Hematopoietic multipotent progenitor cell treated with erythropoietin and hydrocortisone succinate and interleukin-3 and kit ligand, for 15 days (in vitro differentiated cells): ENCODE measurements at places on chromosomes 7 and 10.

DNA sequence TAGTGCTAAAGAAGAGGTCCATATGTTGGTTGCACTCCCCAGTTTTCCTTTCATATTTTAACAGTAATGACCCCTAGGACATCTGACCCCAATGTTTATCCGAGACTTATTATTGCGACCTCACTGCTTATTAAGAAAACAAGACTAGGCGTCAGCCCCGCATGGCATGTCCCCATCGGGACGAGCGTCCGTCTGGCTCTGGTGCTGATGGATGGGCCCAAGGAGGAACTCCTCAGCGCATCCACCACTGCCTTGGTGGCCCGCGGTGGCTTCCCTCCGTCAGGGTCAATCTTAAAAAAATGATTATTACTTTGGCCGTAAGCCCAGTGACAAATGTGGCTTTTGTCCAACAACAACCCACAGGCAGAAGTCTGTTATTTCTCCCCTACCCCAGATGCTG, 40.1 kb upstream of the CXCL12 start:
- DNase-seq = no peak

- DNase-seq = no peak
These were observed 16.1 kb downstream of the DYDC2 start for GRCh38 chr10:80372675-80373074.

GRCh38 chr7:147023440-147023839, 906.8 kb downstream of the CNTNAP2 start:
- no peak for DNase-seq

GRCh38 chr10:22597138-22597537, 117.2 kb downstream of the PIP4K2A start:
- no peak for DNase-seq

DNA sequence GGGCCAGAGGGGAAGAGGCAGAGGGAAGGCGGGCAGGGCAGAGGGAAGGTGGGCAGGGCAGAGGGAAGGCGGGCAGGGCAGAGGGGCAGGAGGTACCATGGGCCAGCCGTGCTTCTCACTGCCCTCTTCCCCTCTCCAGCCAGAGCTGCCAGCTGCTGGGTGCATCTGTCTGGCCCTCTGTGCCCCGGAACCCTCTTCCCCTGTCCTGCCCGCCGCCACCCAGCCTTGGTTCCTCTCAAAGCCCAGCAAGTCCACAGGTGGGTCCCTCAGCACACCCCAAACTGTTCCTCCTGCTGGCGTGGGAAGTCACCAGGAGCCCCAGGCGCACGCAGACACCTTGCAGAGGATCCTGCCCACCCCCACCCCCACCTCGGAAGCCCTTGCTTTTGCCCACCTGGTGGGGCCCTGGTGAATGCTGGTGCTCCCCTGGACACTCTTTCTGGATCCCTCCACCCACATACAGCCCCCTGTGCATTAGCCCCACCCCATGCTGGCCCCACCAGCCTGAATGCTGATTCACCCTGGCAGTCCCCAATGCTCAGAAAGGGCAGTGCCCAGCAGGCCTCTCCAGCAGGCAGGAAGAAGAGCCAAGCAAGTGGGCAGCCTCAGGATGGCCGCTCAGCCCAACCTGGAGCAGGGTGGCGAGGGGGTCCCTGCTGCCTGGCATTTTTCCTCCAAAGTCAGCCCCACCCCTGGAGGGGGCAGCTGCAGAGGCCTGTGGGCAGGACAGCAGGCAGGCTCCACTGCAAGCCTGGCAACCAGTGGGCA, 1.9 kb upstream of the PWWP2B start:
- no peak for DNase-seq

GRCh38 chr7:12864470-12865046, 177.1 kb downstream of the ARL4A start:
- DNase-seq = no peak

DNA sequence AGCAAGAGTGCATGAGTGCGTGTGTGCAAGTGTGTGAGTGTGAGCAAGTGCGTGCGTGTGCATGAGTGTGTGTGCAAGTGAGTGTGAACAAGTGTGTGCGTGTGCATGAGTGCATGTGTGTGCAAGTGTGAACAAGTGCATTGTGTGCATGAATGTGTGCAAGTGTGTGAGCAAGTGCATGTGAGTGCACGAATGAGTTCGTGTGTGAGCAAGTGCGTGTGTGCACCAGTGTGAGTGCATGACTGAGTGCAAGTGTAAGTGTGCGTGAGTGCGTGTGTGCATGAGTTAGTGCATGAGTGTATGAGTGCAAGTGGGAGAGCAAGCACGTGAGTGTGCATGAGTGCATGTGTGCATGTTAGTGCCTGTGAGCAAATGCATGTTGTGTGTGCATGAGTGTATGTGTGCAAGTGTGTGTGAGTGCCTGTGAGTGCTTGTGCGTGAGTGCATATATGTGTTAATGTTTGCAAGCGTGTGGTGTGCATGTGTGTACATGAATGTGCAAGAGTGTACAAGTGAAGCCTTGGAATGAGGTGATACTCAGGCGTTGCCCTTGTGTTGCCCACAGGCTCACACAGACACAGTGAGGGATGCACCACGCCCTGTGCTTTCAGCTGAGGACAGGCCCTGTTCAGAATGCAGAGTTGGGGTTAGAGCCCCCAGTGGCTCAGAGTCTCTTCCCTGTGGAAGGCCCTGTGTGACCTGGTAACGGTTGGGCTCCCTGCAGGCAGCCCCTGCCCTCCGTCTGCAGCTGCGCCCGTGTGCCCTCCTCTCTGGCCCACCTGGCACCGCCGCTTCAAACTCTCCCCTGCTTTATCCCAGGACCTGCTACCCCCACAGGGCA, 97.1 kb downstream of the NKX6-2 start:
- no peak for DNase-seq

GRCh38 chr7:146090023-146090645, 26.5 kb upstream of the CNTNAP2 start:
- DNase-seq = no peak

GRCh38 chr7:114070246-114070645, 151.4 kb upstream of the PPP1R3A start:
- no peak for DNase-seq

GRCh38 chr7:97693586-97693985, 38.3 kb upstream of the TAC1 start:
- no peak for DNase-seq

- DNase-seq = no peak
These were observed 117.9 kb downstream of the NPY start for GRCh38 chr7:24401628-24402593.

DNA sequence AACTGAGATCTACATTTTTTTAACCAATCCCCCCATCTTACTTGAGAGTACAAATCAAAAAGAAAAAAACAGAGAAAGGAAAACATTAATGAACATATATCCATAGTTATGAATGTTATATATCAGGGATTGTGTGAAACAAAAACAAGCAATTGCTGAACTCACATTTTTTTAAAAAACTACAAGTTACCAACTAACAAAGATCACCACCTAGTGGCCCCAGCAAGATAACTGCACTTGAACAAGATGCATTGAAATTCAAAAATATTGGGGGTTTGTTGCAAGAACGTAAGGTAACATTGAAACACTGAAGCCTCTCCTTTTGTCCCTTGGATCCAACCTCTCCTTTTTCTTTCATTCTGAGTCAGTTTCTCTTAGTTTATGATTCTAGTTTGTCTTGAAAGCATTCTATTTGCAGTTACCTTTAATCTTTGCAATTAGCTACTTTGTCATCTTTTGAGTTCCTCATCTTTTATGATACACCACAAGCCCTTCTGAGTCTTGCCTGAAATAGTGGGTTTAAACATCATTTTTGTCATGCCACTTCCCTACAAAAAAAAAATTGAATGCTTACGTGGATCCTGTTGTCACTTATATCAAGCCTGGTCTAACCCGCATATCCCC, 87.3 kb upstream of the TES start:
- DNase-seq = no peak

DNA sequence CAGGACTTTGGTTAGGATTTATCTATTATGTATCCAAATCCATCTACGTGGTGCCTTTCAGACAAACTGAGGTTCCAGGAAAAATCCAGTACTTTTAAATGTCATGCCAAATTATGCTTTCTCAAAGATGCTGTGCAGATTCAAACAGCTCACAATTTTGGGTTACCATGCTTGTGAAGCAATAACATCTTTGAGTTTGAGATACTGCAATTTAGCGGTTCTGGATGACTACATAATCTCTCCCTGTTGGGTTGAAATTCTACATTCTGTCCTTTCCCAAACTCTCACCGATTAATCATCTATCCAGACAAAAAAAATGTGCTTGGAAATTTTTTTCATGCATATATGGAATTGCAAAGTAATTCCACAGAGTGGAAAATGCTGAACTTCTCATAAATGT, 3.5 kb downstream of the RHOBTB1 start:
- no peak for DNase-seq

DNA sequence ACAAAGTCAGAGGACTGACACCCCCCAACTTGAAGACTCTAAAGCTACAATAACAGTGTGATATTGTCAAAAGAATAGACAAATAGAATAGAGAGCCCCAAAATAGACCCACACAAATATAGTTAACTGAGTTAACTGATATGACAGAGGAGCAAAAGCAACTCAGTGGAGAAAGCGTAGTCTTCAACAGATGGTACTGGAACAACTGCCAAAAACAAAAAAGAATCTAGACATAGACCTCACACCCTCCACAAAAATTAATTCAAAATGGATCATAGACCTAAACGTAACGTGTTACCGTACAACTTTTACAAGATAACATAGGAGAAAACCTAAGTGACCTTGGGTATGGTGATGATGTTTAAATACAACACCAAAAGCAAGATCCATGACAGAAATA, 28.6 kb upstream of the PWWP2B start:
- no peak for DNase-seq

- DNase-seq = no peak
These were observed 68.0 kb downstream of the CXCL12 start for GRCh38 chr10:44316922-44317215.

DNA sequence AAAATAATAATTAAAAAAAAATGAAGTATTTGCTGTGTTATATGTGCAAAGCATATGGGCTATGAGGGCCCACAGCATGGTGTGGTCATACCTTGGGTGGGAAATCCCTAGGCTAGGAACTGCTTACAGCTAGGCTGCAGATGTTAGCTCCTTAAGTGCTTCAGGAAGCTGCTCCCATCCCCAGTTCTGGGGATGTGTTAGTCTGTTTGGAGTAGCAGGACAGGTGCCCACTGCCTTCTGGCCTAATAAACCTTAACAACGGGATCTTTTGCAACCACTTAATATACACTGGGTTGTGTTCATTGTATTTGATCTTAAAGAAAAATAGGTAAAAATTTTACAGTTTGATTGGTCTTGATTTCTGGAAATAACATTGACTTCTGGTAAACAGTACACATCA, 46.3 kb downstream of the HK1 start:
- no peak for DNase-seq

GRCh38 chr10:12391206-12391605, 41.9 kb downstream of the CAMK1D start:
- DNase-seq = no peak

DNA sequence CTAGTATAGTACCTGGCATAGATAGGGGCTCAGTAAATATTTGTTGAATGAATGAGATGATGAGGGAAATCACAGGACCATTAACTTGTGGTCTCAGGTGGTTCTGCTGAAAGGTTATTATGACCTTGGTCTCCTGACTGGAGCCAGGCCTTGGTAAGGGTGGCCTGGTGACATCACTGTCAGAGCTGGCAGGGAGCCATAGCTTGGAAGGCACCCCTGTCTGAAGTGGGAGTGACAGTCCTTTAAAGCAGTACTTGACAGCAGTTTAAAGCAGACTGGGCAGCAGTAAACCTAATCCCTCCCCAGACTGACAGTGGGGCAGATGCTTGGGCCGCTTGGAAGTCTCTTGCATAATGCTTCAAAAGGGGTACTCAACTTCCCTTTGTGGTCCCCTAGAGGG, 13.4 kb downstream of the DPCD start:
- peak; percentile 60 for DNase-seq

DNA sequence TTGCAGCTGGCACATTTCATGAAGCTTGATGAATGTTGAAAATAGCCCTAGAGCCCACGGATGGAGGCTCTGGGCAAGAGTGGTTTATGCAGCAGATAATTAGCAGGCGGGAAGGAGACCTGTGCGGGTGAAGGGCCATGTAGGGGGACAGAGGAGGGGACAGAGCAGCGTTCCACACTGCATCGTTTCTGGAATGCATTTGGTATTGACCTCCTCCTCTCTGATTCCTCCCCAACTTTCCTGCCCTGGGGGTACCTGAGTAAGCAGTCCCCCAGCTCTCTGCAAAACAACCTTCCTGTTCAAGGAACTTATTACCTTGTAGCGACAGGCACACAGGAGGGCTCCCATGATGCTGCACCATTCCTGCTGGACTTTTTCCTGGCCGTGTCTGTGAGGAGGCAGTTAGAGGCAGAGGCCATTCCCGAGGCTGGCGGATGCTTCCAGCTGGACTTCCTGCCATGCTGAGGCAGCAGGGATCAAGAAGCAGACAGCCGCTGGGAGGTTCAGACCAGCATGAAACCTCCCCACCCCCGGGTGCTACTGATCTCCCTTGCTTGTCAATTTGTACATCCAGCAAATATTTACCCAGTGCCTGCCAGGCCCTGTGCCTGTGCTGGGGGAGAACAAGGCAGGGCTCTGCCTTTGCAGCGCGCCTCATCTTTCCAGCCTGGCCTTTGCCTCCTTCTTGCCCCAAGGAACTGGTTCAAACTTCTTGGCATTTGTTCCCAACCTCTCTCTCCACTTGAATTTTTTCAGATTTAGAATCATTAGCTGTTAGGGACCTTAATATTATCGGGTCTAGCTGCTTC, 28.7 kb downstream of the SLC29A3 start:
- DNase-seq = no peak

DNA sequence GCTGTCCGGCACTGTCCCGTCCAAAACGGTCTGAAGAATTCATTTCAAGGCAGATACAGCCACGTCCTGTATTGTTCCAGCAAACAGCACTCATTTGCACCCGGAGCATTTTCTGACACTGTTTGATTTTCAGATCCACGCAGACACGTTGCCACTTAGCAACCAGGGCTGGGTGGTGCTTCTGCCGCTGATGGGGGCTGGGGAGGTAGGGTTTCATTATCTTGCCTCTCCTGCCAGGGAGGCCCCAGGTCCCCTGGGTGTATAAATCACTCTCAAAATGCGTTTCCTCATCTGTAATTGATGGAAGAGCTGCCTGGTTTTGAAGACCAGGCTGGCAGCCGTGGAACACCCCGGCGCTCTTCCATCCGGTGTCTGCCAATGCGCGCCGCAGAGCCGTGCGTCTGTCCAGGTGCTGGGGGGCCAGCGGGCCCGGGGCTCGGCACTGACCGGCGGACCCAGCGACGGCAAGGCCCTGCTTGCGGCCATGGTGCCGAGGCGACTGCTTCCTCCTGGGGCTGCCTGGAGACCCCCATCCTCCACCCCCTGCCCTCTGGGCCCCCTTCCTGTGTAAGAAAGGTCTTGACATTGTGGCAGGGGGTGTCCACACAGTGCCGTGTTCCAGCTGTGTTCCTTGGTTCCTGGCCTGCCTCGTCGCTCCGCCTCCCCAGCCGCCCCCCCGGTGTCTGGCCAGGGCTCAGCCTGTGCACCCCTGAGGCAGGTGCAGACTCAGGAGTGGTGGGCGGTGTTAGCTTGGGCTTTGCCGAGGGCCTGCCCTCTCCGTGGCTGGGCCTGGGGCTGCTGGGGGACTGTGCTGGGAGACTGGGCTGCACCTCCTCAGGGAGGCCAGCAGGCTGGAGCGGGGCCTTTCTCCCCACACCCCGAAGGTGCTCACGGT, 16.6 kb downstream of the ADGRA1 start:
- no peak for DNase-seq

- peak; percentile 90 for DNase-seq
These were observed at the start of gene TRUB1 for GRCh38 chr10:114937962-114938855. Gene TRUB1, plus strand, starts transcription at chr10:114938195. Its CDS starts 59 bp downstream, at chr10:114938254.
